ENCODE measurements at places on chromosomes 12 and 14. TPM values are rescaled to one million over a fixed set of nuclear protein-coding genes. Genes with fewer than 3 reads are reported as not detected.

Gene GOLGA3
- total RNA-seq, result 62.3 TPM

Gene ALDH1L2
- 25.1 TPM for total RNA-seq

Gene TMTC1
- total RNA-seq, result 21.0 TPM

Gene KRT3
- total RNA-seq, result not detected

Measured in melanocyte of skin (primary cell).